Trophoblast cell (in vitro differentiated cells and primary cell): ENCODE measurements at places on chromosomes 1 and 21.

DNA sequence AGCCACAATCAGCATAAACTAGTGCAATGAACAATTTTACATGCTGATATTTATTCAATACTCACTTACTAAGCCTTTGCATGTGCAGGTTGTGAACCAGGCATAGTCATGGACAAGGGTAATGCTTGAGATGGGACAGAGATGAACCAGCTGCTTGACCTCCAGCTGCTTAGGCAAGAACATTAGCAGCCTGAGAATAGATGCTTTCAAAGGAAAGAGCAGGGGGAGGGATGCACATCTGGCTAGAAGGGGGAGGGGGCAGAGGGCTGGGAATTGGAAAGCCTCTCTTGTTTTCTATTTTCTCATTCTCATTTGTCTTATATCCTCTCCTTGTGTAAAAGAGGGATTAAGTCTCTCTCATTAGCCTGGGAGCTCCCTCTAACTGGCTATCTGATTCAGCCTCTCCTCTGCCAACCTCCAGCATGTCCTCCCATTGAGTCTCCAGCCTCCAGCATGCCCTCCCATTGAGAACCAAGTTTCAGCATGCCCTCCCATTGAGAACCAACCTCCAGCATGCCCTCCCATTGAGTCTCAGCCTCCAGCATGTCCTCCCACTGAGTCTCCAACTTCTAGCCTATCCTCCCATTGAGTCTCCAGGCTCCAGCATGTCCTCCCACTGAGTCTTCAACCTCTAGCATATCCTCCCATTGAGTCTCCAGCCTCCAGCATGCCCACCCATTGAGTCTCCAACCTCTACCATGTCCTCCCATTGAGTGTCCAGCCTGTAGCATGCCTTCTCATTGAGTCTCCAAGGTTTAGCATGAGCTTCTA, 38.4 kb upstream of the TRABD2B start:
- no peak for DNase-seq

- DNase-seq, result no peak
Observed at GRCh38 chr1:234226113-234226818, 147.0 kb upstream of the COA6 start.

- peak; percentile 98 for DNase-seq
Observed at GRCh38 chr1:38740487-38740886, 119.1 kb downstream of the RRAGC start.

DNA sequence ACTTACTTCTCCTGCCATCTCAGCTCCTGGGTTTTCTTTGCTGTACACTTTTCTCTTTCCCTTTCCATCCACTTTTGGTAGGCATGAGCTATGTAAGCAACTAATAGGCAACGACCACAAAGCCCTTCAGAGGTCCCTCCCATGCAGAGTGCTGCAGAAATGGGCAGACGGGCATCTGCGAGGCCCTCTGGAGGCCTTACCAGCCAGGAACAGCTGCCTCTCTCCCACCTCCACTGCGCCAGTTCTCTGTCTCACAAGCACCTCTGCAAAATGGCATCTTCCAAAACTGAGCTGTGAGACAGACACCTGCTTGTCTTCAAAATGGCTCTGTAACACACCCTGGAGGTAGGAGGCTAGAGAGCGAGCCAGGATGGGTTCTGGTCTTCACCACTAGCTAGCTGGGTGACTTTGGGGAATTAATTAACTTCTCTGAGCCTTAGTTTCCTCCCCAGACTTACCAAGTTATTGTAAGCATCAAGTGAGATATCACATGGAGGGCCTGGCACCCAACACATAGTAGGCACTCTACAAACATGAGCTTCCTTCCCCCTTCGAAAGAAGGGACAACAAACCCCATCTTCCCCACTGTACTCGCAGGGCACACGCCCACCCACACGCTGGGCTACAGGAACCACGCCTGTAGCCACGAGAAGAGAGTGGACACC, 62.0 kb downstream of the BCAR3 start:
- DNase-seq, result no peak

DNA sequence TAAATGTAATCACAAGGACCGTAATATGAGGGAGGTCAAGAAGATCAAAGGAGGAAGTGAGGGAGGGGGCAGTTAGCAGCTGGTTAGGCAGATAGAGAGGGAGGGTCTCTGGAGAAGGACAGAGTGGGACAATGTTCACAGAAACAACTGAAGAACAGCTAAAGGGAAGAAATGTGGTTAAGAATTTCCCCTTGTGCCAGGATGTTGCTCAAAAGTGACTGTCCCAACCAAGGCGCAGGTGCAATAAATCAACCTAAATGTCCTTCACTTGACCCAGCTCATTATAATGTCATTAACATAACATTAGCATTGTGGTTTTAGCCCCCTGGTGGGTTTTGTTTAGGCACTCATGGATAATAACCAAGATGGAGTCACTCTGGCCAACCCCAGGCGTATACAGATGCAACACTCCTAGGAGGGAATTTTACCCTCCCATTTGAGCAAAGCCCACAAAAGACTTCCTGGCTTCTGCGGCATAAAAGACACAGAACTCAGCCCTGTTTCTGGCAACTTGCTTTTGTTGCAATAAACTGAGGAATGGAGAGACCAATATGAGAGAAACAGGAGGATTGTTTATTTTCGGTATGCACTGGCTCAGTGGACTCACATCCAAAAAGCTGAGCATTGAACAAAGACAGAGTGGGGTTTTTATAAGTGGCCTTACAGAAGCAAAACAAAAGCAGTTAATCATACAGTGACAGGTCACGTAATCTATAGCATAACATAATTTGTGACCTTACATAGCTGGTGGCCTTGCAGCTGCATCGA, 7.3 kb upstream of the CA6 start:
- no peak for DNase-seq
